ENCODE measurements at places on chromosomes 2 and 18.
A peak's percentile ranks its signal among the peaks of the same experiment; 100 is the strongest.

DNA sequence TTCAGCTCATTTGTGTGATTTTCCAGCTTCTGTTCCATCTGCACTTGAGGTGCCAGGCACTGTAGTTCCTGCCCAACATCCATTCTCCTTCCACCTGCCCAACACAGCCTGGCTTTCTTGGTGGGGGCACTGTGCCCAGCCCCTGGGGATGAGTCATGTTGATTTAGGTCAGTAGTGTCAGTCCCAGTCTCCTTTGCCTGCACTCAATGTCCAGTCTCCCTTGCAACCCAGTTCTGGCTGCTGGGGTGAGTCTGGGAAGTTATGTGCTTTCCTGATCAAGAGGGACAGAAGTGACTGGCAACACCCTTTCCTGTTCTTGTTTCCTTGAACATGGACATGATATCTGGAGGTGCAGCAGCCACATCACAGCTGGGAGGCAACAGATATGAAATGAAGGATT lies 1.5 kb upstream of the ASB18 start:
- no peak for DNase-seq

GRCh38 chr2:47040651-47041050 lies 114.5 kb downstream of the STPG4 start:
- DNase-seq = no peak

DNA sequence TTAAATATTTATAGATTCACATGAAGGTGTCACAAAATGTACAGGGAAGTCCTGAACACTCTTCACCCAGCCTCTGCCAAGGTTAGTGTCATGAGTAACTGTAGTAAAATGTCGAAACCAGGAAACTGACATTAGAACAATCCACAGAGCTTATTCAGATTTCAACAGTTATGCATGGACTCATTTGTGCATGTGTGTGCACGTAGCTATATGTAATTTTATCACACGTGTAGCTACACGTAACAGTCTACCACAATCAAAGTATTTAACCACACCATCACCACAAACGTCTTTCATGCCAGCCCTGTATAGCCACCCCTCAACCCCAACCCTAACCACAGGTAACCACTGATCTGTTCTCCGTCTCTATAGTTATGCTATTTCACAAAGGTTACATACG lies 211.7 kb upstream of the REV1 start:
- DNase-seq = no peak

- DNase-seq = no peak
These were observed 24.3 kb downstream of the IGFBP5 start for GRCh38 chr2:216671081-216671411.

DNA sequence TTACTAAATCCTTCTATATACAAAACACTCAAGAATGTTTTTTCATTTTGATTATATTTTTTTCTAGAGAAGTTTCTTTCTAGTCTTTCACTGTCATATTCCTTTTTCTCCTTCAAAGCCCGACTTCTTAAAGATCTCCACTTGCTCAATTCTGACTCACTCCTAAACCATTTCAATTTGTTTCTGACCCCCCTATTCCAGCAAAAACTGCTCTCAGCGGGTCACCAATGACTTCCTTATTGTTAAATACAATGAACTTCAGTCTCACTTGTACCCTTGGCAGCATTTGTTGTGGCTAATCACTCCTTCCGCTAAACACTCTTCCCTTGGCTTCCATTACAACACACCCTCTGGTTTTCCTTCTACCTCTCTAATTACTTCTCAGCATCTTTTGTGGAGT lies 111.1 kb upstream of the RBBP8 start:
- no peak for DNase-seq

DNA sequence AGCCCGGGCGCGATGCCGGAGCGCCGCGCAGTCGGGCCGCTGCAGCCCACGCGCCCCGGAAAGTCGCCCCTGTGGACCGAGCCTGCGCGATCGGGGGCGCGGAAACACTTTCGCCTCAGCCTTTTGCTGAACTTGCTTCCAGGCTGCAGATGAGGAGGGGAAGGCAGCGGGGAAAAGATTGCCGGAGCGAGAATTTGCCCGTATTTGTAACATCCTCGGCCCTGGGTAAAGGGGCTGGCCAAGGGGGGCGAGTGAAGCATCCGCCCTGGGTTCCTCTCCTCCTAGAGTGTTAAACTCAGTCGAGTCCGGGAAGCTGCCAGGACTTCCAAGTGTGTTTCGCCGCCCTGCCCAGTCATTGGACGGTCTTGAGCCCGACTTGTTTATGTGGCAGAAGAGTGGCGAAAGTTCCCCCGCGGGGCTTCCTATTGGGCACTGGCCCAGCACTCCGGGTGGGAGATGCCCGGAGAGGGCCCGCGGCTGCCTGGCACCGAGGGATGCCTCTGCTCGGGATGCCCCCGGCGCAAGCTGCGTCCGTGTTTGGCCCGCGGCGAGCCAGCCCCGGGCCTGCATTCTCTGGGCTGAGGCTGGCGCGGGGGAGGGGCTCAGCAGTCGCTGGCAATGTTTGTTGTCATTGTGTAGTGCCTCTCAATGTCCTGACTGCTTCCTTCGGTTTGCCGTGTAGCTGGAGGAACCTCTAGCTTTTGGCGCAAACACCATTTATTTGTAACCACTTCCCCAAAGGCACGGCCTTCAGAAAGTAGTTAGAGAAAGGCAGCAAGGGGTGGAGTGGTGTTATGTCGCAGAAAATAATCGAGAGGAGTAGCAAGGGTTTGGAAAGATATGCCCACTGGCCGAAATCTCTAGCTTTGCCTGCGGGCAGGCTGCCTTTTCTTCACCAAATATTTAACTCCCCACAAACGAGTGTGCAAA lies 1.1 kb downstream of the CYBRD1 start:
- DNase-seq = no peak

- DNase-seq = no peak
These were observed 80.7 kb downstream of the ARHGAP28 start for GRCh38 chr18:6810191-6810590.

DNA sequence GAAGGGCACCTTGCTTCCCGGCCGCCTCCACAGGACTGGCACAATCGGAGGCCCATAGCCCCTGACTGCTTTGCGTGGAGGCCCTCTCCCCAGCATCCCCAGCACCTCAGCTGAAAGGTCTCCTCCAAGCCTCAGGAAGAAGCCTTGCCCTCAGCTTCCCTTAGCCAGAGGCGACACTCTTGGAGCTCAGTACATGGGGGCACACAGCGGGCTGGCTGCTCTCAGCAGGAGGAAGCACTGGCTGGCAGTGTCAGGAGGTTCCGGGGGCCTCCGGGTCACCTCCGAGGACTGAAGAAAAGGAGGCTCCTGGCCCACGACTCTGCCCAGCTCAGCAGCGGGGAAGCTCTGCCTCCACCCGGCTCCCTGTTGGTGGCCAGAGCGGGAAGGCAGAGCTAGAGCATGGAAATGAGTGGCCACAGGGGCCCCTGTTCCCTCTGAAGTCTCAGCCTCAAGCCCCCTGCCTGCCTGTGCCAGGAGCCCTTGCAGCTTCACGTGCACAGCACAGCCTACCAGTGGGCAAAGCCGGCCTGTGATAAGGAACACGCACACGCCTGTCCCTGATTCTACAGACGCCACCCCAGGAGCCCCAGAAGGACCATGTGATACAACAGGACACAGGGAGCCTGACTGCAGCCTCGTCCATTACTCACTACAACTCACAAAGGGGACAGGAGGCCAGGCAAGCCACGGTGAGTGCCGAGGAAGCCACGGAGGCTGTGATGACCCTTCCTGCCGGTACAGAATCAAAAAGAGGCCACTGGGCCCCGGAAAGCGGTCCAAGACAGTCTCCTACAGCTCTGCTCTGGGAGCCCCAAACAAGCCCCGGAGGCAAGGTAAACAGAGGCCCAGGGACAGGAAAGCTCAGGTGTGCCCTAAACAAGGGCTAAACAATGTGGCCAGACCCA lies 15.5 kb downstream of the HDAC4 start:
- DNase-seq = no peak

GRCh38 chr2:105777031-105777482 lies 32.3 kb downstream of the NCK2 start:
- DNase-seq = no peak

DNA sequence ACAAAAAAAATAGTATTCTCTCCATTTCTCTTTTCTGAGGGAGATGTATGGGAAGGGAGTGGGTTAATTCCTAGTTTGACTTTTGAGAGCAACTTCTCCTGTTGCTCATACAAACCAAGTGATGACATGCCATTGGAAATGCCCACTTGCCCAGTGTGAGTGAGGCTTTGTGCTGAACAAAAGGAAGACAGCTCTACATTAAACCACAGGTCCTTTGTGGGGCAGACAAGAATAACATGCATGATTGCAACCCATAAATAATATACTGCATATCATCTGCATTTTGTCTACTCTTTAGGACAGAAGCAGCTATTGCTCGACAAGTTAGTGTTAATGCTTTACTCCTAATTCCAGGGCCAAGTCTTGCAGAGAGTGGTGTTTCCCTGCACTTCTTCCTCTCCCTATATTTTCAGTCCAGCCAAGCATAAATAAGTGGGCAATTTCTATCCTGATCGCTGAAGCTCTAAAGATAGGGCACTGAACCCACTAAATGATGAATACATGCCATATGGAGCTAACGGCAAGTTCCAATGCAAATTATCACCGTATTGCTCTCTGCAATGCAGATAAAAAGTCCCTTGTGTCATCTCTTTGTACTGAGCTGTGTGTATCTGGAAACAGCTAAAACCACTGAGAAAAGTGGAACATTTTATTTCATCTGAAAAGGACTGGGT lies 19.4 kb upstream of the EHBP1 start:
- DNase-seq = no peak

DNA sequence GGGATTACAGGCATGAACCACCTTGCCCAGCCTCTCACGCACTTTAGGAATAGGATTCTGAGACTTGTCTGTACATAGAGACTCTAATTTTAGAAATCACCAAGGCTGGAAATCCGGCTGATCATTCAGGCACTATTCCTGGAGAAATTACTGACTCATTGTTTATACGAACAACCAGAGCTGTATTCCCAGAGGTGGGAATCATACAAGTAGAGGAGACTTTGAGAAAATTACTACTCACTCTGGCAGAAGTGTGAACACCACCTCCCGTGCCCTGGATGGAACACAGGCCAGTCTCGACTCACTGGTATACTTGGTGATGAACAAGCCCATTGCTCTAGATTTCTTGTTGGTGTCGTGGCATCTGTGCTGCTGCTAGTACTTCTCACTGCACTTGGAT lies 5.8 kb upstream of the ADNP2 start:
- DNase-seq = peak; percentile 23

DNA sequence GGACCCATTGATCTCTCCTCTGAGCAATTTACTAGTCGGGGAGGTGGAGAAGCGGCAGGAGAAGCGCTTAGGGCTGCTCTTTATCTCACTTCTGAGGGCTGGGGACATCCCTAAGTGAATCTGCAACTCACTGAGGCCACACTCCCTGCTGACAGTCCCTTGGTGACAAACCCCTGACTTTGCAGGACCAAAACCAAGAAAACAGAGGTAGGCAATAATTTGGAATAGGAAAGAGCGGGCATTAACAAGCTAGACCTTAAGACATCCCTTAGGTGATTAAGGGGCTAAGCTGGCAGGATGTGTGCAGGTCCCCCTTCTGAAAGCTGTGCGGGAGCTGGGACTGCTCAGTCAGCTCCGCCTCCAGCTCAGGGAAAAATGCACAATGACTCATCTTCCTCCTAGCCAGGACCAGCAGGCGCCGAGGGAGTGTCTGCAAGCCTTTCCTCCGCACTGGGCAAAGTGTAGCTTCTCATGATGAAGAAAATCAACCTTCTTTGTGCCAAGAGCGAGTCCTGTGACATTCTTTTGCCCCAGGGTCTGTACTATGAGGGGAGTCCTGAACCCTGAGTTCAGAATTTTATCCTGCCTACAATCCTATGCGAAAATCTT lies 63.3 kb downstream of the BOD1L2 start:
- peak; percentile 39 for DNase-seq

- no peak for DNase-seq
These were observed 624 bp downstream of the ZNF516 start for GRCh38 chr18:76494231-76495005.

DNA sequence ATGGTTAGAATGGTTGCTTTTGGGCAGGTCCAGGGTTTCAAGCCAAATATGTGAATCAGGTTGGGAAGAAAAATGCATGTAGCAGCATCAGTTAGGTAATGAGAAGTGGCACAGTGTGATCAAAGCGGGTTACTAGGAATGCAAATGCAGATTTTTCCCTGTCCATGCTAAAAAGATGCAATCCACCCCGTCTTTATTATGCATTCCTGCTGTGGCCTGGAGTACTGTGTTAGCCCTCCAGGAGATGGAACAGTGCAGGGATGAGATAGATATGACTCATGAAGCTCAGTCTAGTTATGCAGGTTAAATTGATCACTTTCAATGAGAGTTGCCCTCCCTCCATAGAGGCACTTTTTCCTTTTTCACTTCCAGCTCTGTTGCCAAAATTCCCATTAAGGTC lies 283.8 kb downstream of the CTNNA2 start:
- no peak for DNase-seq

- no peak for DNase-seq
These were observed 40.0 kb upstream of the FRZB start for GRCh38 chr2:182906454-182906853.

GRCh38 chr2:2812117-2812516 lies 481.0 kb upstream of the MYT1L start:
- DNase-seq = no peak

GRCh38 chr2:58562276-58562675 lies 321.2 kb upstream of the FANCL start:
- no peak for DNase-seq

- DNase-seq = no peak
These were observed 37.4 kb upstream of the AFF3 start for GRCh38 chr2:100179806-100180205.

DNA sequence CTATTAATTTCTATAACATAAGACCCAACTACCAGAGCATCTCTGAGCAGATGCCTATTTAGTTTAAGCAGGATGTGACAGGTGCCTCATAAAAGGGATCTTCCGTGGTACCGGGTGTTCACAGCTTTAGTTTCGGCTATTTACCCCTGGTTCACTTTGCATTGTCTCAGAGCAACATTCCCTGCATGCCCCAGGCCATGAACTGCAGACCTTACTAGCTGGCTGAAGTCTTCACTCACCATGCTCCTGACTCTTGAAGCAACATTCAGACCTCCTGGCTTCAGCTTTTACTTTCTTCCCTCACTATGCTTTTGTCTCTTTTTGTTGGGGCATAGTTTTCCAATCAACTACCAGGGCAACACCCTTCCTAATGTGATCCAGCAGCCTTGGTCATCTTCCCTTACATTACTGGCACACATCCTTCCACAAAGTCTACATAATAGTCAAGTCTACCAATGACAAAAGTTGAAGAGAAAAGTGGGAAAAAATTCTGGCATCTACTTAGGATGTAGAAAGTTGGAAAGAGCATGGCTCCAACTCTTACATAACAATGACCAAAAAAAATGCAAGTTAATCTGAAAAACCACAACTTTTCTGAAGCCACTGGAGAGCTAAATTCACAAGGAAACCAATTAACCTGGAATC lies 99.2 kb downstream of the SESTD1 start:
- no peak for DNase-seq

GRCh38 chr2:16727256-16727655 lies 61.6 kb upstream of the CYRIA start:
- no peak for DNase-seq

- no peak for DNase-seq
These were observed 43.0 kb upstream of the CHMP1B start for GRCh38 chr18:11808001-11808855.

GRCh38 chr2:133515271-133515670 lies 53.0 kb downstream of the NCKAP5 start:
- no peak for DNase-seq

- DNase-seq = no peak
These were observed 100.4 kb upstream of the LCLAT1 start for GRCh38 chr2:30346471-30347169.

GRCh38 chr2:135916207-135916606 lies 40.0 kb upstream of the MCM6 start:
- DNase-seq = no peak

All from GM04504 (cell line).